ENCODE measurements at places on chromosomes 5 and 9.

- DNase-seq: no peak
Observed at GRCh38 chr9:36247356-36247755, 10.9 kb downstream of the GNE start.

- no peak for DNase-seq
Observed at GRCh38 chr9:131284856-131285255, 4.7 kb upstream of the PLPP7 start.

DNA sequence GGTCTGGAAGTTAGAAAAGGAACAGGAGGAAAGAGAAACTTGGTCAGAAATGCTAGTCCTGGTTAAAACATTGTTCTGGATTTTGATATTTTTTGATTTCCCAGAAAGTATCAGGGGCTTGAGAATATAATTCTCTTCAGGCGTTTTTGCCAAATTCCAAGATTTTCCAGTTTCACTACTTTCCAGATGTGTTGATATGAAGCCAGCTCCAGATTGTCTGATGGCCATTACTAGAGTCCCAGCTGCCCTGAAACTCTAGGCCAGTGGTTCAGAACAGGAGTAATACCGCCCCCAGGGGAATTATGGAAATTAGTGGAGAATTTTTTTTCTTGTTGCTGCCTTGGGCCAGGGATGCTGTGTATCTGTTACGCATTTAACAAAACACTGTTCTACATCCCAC lies 88.6 kb downstream of the KCNN2 start:
- no peak for DNase-seq

GRCh38 chr9:19156026-19156474 lies 28.8 kb upstream of the PLIN2 start:
- DNase-seq: no peak

GRCh38 chr9:130805510-130806326 lies 29.3 kb upstream of the ABL1 start:
- no peak for DNase-seq

DNA sequence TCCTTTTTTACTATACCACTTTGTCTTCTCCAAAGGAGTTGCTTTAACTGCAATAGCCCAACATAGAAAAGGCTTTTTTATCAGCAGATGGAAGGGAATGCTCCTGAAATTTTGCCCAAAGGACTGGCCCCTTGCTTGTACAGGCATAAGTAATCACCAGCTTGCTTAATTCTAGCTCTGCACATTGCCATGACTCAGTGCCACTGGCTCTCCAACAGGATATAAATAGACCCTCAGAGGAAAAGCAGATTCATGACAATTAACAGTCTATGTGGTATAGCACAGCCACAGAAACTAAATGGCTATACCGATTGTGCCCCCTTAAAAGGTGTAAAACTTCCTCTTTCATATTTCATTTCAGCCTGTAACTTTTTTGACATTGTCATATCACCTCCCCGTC lies 227.0 kb downstream of the ZNF608 start:
- no peak for DNase-seq

- no peak for DNase-seq
Observed at GRCh38 chr5:125411071-125411743, 664.8 kb upstream of the ZNF608 start.

DNA sequence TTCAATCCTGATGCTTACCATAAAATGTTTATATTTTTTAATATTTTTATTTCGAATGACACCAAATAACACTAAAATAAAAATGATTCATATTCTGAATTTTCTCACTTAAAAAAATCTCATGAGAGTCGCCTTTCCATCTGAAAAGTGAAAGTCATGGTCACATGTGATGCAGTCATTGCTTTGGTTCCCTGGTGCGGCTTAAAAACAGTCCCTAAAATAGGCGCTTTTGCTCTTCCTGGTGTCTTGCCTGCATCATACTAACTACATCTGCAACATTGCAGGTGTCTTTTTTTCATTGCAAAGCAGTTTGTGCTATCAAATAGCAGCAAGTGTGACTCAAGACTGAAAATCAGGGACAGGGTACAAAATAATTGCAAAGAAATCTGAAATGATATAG lies 185.2 kb upstream of the NREP start:
- DNase-seq: no peak

GRCh38 chr5:128762661-128763306 lies 202.5 kb upstream of the SLC27A6 start:
- no peak for DNase-seq

DNA sequence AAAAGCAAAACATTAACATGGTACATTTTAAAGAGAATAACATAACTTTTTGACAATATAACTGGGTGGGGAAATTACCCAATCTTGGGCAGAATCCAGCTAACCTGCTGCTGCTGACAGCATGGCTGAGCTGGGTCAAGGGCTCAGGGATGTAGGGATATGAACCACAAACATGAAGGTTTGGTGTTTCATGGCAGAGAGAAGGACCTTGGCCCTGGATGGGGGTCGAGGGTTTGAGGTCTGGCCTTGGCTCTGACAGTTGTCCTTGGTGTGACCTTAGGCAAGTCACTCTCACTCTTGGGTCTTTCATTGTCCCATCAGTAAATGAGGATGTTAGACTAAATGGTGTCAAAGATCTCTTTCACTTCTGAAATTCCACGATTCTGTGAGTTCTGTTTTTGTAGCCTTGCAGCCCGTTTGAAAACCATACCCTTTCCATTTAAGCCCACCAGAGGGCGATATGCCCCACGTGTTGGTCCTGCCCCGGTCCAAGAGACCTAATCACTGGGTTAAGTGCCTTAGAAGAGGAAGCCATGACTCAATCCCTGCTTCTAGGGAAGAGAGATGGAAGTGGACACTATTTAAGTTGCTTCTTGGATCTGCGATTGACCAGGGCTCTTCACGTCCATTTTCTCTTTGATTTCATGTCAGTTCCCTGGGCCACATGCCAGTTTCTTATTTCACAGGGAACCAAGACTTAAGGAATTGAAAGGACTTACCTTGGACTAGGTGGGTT lies 56.8 kb upstream of the TEX48 start:
- peak; percentile 66 for DNase-seq

- DNase-seq: no peak
Observed at GRCh38 chr9:134959126-134959970, 41.6 kb upstream of the FCN1 start.

GRCh38 chr5:90475436-90475980 lies 844 bp downstream of the POLR3G start:
- DNase-seq: no peak

DNA sequence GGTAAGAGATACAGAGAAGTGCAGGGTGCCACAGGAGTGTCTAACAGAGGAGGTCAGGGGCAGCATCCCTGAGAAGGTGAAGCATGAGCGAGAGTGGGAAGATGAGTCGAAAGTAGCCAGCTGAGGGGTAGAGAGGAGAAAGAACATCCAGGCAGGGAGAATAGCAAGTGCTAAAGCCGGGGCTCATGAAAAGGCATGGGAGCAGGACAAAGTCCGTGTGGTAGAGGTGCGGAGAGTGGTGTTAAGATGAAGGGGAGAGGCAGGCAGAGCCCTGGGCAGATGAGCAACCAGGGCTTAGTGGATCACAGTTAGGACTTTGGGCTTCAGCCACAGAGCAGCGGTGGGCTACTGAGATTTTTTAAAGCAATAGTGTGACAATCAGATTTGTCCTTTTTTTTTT lies 10.5 kb downstream of the SLC22A5 start:
- DNase-seq: no peak

DNA sequence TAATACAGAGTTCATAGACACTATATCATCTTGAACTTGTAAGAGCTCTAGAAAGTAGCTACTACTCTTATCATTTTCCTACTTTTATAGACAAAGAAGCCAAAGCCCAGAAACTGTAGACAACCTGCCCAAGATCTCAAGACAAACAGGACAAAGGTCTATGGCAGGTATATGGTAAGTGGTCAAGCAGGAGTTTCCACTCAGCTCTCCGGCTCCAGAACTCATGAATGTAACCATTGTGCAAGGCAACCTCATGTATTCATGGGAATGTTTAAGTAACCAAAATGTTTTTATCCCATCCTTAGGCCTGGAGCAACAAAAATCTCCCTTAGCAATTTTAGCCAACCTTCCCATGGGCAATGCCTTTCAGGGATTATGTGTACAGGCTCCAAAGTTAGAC lies 163.4 kb upstream of the PUM3 start:
- no peak for DNase-seq

DNA sequence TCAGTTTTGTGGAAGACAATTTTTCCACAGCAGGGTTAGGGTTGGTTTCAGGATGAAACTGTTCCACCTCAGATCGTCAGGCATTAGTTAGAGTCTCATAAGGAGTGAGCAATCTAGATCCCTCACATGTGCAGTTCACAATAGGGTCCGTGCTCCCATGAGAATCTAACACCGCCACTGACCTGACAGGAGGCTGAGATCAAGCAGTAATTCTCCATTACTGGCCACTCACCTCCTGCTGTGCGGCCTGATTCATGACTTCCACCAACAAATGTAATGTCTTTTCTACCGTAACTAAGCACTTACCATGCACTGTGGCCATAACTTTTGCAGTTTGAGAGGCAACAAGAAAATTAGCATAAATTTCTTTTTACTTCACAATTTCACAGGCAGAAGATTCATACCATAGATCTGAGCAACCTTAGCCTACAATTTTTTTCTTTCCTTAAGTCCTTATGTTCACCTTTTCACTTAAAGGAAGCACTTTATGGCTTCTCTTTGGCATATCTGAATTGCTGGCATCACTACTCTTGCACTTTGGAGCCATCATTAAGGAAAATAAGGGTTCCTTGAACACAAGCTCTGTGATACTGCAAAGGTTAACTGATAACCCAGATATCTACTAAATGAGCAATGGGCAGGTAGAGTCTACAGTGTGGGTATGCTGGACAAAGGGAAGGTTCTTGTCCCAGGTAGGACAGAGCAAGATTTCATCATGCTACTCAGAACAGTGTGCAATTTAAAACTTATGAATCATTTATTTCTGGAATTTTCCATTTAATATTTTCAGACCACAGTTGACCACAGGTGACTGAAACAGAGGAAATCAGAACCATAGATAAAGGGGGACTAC lies 83.0 kb upstream of the IFNK start:
- DNase-seq: no peak

- no peak for DNase-seq
Observed at GRCh38 chr5:148816782-148817181, 9.6 kb upstream of the ADRB2 start.

DNA sequence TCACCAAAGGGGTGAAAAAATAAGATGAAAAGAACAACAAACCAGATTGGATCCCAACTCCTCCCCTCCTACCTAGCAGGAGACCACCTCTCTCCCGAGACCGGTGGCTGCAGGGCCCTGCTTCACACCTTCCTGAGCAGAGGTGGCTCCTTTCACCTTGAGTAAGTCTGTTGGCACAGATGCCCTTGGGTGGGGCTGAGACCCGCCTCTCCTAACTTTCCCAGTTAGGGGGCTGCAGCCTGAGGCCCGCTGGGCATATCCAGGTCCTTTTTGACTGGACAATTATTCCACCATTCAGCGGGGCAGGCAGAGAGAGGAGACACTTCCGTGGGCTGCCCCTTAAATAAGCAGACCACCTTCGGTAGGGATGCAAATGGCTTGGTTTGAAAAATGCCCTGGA lies 1.3 kb downstream of the SLC25A48 start:
- no peak for DNase-seq

DNA sequence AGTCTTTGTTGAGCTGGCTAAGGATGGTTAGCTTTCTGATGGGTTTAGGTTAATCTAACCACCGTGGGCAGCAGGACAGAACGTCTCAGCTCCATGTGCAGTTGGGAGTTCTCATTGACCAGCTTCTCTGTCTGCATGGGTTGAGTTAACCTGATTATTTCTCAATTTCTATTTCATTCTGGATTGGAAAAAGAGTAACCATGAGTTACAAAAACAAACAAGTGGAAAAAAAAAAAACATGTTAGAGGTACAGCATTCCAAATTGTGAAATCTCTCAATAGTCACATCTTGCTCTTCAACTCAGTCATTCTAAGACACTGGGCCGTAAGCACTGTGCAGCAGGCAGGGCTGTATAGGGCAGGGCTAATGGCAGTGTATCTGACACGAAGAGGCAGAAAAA lies 343.7 kb upstream of the KLF4 start:
- no peak for DNase-seq

DNA sequence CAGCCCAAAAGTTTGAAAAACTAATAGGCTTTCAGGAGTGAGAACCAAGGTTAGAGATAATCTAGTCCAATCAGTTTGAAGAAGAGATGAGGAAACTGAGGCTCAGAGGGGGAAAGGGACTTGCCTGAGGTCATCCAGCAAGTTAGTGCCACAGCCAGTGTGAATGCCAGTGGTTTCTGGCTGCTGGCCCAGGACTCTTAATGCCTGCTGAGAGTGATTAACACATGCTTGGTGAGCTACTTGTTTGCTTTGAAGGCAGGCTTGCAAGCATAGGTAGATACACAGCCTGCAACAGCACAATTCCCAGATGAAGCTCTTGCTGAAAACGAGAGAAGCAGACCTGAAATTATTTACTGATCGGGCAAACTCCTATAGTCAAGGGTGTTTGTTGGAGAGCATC lies 591.6 kb upstream of the SGCD start:
- DNase-seq: no peak

- DNase-seq: no peak
Observed at GRCh38 chr5:82257729-82258128, 20.4 kb downstream of the RPS23 start.

- DNase-seq: no peak
Observed at GRCh38 chr5:19986031-19986619, 1.9 kb downstream of the CDH18 start.

- DNase-seq: no peak
Observed at GRCh38 chr9:99475401-99476065, 253.5 kb downstream of the SEC61B start.

DNA sequence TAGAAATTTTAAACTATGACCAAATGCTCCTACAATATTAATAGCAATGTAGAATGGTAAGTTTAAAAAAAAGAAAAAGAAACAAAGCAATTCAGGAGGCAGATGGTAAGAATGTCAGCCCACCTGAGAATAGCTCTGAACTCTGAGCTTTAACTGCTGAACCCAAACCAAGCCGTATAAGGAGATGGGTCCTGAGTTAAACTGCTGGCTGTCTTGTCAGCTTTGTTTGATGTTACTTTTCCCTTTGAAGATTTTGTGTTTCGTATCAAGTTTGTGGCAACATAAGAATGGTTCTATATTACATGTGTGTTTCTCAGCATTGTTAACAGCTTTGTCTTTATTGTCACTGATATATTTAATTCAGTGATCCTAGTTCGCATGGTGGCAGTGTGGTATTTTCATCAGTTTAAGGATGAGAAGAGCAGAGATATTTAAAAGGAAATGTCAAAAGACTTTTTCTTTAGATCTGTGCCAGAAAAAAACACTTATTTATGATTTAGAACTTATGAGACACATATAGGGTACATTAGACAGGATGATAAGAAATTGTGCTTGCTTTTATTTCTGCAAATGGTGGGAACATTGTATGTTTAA lies 390.1 kb downstream of the CCDC171 start:
- DNase-seq: no peak

DNA sequence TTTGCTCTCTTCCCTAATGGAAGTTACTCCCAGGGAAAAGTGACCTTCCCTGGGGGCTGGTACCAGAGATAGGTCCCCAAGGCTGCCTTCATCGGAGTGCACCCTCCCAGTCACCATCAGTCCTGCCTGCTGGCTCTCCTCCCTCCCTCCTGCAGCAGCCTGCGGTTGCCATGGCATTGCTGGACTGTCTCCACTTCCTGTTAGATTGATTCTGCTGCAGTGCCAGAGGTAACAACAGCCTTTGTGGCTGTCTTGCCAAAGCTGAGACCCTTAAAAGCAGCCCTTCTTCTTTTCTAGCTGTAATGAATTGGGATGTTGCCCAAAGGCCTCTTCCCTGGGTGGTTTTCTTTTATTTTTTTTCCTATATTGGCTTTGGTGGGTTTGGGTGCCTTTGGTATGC lies 78.1 kb upstream of the PRLR start:
- DNase-seq: no peak
